ENCODE measurements at places on chromosomes 11 and 22.
A peak's percentile ranks its signal among the peaks of the same experiment; 100 is the strongest.

GRCh38 chr11:19953909-19954308 lies 206.4 kb downstream of the DBX1 start:
- DNase-seq: no peak

- DNase-seq: peak; percentile 30
Observed at GRCh38 chr11:68282141-68282860, 10.5 kb upstream of the C11orf24 start.

DNA sequence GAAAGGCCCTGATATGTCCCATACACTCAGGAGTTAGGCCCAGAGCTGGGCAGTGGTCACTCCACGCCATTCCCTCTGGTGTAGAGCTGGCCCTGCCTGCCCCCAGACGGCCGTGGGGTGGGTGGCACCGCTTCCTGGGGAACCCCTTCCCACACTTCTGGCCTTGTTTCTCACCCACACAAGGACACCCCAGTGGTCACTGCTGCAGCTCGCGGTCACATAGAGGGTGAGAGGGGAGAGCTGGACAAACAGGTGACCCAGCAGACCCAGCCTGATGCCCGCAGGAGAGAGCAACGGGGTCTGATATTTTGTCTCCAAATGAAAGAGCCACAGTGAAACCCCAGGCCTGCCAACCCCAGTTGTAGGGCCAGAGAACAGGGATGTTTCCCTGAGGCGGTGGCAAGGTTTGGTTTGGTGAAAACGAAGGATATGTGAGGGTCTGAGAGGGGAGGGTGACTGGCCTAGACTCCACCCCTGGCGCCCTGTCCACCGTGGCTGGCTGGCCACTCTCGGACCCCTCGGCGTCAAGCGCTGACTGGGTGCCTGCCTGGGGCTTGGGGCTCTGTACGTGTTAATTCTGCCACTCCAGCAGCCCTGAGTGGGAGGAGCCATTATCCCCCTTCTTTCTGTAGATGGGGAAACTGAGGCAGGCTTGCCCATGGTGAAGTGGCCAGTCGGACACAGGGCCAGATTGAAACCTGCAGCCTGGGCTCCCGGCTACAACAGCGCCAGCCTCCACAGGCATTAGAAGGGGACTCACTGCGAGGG lies 71.0 kb upstream of the PPARA start:
- DNase-seq: no peak

GRCh38 chr11:127027000-127027399 lies 26.4 kb upstream of the KIRREL3 start:
- DNase-seq: no peak

Measured in SIG-M5 (cell line).